Smooth muscle cell of trachea (primary cell): ENCODE measurements at places on chromosomes 5 and 9. TPM values are rescaled to one million over a fixed set of nuclear protein-coding genes. Genes with fewer than 3 reads are reported as not detected.

The SLC4A9 gene
- total RNA-seq, result not detected in 2 replicates

The SOHLH1 gene
- not detected in 2 replicates for total RNA-seq

The PCDHB4 gene
- total RNA-seq, result 0.15 and 0.17 TPM in 2 replicates

The LHFPL2 gene
- total RNA-seq, result 63.6 and 84.7 TPM in 2 replicates

The FBP2 gene
- total RNA-seq, result not detected in 2 replicates

The FGFR4 gene
- total RNA-seq, result 20.1 and 36.7 TPM in 2 replicates

The PLAC8L1 gene
- total RNA-seq, result not detected in 2 replicates

The TSLP gene
- total RNA-seq, result 5.7 and 6.5 TPM in 2 replicates

The SMIM33 gene
- total RNA-seq, result not detected in 2 replicates

The TEK gene
- 6.4 and 9.3 TPM in 2 replicates for total RNA-seq

The PCDHGA7 gene
- 5.4 and 8.4 TPM in 2 replicates for total RNA-seq

The ZDHHC21 gene
- 5.8 and 10.0 TPM in 2 replicates for total RNA-seq

The SELENOP gene
- 334 and 703 TPM in 2 replicates for total RNA-seq

The TMEM171 gene
- total RNA-seq, result 0.87 and 1.8 TPM in 2 replicates

The ANKDD1B gene
- 0.29 and 1.3 TPM in 2 replicates for total RNA-seq

The ADAMTS19 gene
- 0.33 and 0.73 TPM in 2 replicates for total RNA-seq

The NEURL1B gene
- 2.6 and 4.9 TPM in 2 replicates for total RNA-seq

The PCDHAC1 gene
- total RNA-seq, result under 0.01 TPM in 2 replicates

The CCNJL gene
- 0.15 and 0.17 TPM in 2 replicates for total RNA-seq

The SLC34A3 gene
- total RNA-seq, result under 0.01 TPM in 1 of 2 replicates, not detected in the other

The LHX6 gene
- not detected in 2 replicates for total RNA-seq

The ACER2 gene
- total RNA-seq, result 1.6 and 3.6 TPM in 2 replicates

The GAPT gene
- 0.17 TPM in 1 of 2 replicates, not detected in the other for total RNA-seq

The FAM200C gene
- 4.5 and 6.0 TPM in 2 replicates for total RNA-seq

The RPS14 gene
- total RNA-seq, result 1,590 and 3,512 TPM in 2 replicates

The BAAT gene
- total RNA-seq, result not detected in 2 replicates

The CBY3 gene
- not detected in 2 replicates for total RNA-seq

The KCNN2 gene
- total RNA-seq, result 0.44 TPM in 1 of 2 replicates, not detected in the other

The RAB14 gene
- total RNA-seq, result 20.7 and 39.7 TPM in 2 replicates

The HK3 gene
- total RNA-seq, result not detected in 2 replicates

The RETREG1 gene
- 1.0 and 1.3 TPM in 2 replicates for total RNA-seq

The SPINK6 gene
- total RNA-seq, result not detected in 2 replicates
